ENCODE measurements at places on chromosomes 3 and 15. TPM values are rescaled to one million over a fixed set of nuclear protein-coding genes. Genes with fewer than 3 reads are reported as not detected.
A peak's percentile ranks its signal among the peaks of the same experiment; 100 is the strongest.

DNA sequence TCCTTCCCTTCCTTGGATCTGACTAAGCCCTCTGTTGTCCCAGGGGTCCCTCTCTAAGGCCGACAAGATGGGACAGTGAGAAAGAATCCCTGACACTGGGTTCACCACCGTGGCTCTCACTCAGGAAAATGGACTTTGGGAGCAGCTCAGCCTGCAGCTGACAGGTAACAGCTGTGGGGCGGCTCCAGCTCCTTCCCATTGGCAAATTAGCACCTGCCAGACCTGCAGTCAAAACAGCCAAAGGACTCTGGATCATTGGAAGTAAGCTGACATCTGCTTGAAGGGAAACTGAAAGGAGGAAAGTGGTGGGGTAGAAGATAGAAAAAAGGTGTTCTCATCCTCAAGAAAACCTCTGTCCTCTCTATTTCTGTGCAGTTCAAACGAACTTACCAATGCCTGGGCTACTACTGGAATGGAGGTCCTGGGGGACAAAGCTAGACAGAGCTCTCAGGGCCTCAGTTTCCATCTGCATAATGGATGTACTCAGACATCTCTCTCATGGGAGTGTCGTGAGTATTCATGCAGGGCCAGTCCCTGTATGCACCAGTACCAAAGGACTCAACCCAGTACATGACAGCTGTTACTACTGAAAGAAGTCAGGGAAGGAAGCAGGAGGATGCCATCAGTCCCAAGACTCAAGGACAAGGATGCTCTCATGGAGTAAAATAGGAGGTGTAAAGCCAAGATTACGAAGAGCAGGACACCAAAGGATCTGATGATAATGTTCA lies 53.6 kb upstream of the DCLK3 start:
- H3K27ac ChIP-seq, result no peak overlapping the region
- H3K36me3 ChIP-seq, result no peaks in the 10 kb centered on the region
- H3K4me1 ChIP-seq, result no peaks in the 10 kb centered on the region
- no peaks in the 10 kb centered on the region for H3K27me3 ChIP-seq

DNA sequence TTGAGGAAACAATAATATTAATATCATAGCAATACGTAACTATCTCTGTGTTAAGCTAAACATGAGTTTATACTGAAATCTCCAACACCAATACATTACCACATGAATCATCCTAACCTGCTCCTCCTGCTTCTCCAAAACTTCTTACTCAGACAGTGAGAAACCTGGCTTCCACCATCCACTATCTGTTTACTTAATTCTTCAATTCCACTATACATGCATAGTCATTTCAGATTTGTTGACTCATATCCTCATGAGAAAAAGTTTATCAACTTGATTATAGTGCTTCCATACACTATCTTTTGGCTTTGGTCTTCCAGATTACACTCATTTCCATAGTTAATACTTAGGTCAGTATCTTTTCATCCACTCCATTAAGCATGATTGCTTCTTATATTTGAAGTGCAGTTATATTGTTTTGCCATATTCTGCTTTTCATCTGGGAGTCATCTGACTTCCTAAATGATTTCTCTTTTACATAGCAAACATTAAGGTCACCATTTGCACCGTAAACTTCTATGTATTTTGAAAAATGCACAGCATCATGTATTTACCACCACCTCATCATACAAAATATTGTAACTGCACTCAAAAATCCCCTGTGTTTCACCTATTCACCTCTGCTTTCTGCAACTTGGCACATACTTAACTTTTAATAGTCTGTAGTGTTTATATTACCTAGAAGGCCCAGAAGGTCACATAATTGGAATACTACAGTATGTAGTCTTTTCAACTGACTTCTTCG lies 970.6 kb downstream of the DIPK2A start:
- no peak overlapping the region for H3K27ac ChIP-seq
- no peak for DNase-seq
- no peaks in the 10 kb centered on the region for H3K27me3 ChIP-seq
- H3K36me3 ChIP-seq, result no peaks in the 10 kb centered on the region
- H3K4me1 ChIP-seq, result no peaks in the 10 kb centered on the region
- H3K4me3 ChIP-seq, result no peak overlapping the region

DNA sequence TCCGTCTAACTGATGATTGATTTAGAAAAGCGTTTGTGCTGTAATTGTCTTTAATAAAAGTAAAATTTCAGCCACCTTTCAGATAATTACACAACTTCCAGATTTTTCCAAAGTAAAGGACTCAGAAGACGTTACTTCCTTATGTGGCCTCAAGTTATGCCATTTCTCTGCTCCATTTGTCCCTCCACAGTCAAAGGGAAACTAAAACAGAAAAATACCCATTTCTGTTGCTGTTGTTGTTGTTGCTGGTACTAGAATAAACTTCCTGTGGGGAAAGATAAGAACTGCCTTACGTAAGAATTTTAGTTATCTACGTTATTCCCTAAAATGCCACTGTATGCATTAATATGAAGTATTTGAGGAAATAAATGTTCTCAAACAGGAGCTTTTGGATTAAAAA lies 153.9 kb downstream of the P3H2 start:
- H3K27me3 ChIP-seq, result peaks cover 7% of the 10 kb centered on the region
- no peaks in the 10 kb centered on the region for H3K36me3 ChIP-seq
- DNase-seq, result no peak
- H3K4me1 ChIP-seq, result peaks cover 2% of the 10 kb centered on the region
- H3K27ac ChIP-seq, result no peak overlapping the region

- DNase-seq, result no peak
- no peaks in the 10 kb centered on the region for H3K4me1 ChIP-seq
- H3K36me3 ChIP-seq, result no peaks in the 10 kb centered on the region
- H3K4me3 ChIP-seq, result no peak overlapping the region
Measured at GRCh38 chr3:185763347-185764005, 61.4 kb downstream of the IGF2BP2 start.

DNA sequence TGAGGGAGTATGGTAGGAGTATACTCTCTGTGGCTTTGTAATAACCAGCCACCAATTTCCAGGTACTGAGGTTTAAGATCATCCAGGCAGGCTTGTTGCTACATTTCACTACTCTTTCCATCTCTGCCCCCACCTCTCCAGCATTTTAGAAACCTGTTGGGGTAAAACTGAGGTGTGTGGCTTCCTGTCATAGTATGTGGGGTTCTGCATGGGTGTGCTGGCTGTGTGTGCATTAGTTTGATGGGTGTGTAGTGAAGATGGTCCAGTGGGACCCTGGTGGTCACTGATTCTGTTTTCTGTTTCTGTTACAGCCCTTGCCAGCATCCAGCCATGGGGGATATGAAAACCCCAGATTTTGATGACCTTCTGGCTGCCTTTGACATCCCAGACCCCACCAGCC lies 34.0 kb downstream of the ZNF592 start:
- DNase-seq, result no peak
- peaks cover 47% of the 10 kb centered on the region for H3K4me1 ChIP-seq
- peak overlapping the region; percentile 31 for H3K27ac ChIP-seq
- no peaks in the 10 kb centered on the region for H3K27me3 ChIP-seq
- no peak overlapping the region for H3K4me3 ChIP-seq

MOBP gene
- total RNA-seq, result not detected

- DNase-seq, result no peak
- peaks cover 10% of the 10 kb centered on the region for H3K4me1 ChIP-seq
- H3K36me3 ChIP-seq, result no peaks in the 10 kb centered on the region
- peaks cover 45% of the 10 kb centered on the region for H3K27me3 ChIP-seq
Measured at GRCh38 chr3:139538733-139539132, 809 bp downstream of the RBP1 start.

DNA sequence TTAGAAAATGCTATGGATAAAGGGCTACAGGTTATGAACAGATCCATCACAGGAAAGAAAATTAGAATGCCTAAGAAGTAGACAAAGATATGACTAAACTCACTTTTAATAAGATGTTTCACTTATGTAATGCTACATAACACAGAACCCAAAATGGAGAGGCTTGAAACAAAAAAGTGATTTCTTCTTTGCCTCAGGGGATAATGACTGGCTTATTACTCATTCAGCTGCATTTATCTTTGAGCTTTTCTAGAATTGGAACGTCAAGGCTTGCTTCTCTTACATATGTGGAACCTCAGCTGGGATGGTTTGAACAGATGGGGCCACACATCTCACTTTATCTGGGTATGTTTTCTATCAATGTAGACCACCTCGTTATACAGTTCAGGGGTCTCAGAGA lies 120.6 kb upstream of the EPHA3 start:
- H3K4me1 ChIP-seq, result no peaks in the 10 kb centered on the region
- H3K36me3 ChIP-seq, result no peaks in the 10 kb centered on the region
- H3K27me3 ChIP-seq, result no peaks in the 10 kb centered on the region
- no peak overlapping the region for H3K27ac ChIP-seq
- DNase-seq, result no peak
- H3K4me3 ChIP-seq, result no peak overlapping the region

GRCh38 chr3:29324180-29324651 lies 43.3 kb downstream of the RBMS3 start:
- peaks cover 2% of the 10 kb centered on the region for H3K4me1 ChIP-seq
- H3K27me3 ChIP-seq, result no peaks in the 10 kb centered on the region
- no peak overlapping the region for H3K27ac ChIP-seq
- no peak for DNase-seq

GRCh38 chr15:59794229-59794886 lies 105.2 kb upstream of the BNIP2 start:
- H3K36me3 ChIP-seq, result no peaks in the 10 kb centered on the region
- peaks cover 48% of the 10 kb centered on the region for H3K4me1 ChIP-seq
- H3K4me3 ChIP-seq, result no peak overlapping the region
- H3K27ac ChIP-seq, result no peak overlapping the region

GRCh38 chr3:97613139-97613538 lies 151.4 kb upstream of the ARL6 start:
- no peak overlapping the region for H3K4me3 ChIP-seq
- H3K27ac ChIP-seq, result no peak overlapping the region
- DNase-seq, result no peak
- H3K4me1 ChIP-seq, result no peaks in the 10 kb centered on the region
- H3K36me3 ChIP-seq, result no peaks in the 10 kb centered on the region

ITIH1 gene
- total RNA-seq, result not detected

CHL1 gene
- not detected for total RNA-seq

DNA sequence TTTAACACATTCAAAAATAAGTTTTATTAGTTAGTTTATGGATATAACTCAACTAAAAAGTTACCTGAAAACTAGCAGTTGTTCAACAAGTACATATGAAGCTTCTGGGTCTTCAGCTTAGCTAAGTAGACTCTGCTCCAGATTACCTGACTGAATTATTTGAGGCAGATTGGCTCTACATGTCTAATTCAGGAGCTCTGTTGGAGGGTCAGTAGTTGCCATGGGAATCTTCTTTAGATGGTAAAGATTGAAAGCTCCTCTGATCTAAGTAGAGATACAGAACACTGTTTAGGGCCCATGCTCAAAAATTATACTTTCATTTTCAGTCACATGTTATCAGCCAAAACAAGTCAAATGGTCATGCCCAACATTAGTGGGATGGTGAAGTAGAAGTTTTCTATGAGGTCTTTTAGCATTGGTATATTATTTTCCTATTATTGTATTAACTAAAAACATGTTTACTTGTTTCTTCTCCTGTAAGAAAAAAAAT lies 1476.9 kb downstream of the OTOL1 start:
- no peak overlapping the region for H3K4me3 ChIP-seq
- no peaks in the 10 kb centered on the region for H3K36me3 ChIP-seq
- H3K27me3 ChIP-seq, result no peaks in the 10 kb centered on the region
- H3K4me1 ChIP-seq, result no peaks in the 10 kb centered on the region
- no peak for DNase-seq

DNA sequence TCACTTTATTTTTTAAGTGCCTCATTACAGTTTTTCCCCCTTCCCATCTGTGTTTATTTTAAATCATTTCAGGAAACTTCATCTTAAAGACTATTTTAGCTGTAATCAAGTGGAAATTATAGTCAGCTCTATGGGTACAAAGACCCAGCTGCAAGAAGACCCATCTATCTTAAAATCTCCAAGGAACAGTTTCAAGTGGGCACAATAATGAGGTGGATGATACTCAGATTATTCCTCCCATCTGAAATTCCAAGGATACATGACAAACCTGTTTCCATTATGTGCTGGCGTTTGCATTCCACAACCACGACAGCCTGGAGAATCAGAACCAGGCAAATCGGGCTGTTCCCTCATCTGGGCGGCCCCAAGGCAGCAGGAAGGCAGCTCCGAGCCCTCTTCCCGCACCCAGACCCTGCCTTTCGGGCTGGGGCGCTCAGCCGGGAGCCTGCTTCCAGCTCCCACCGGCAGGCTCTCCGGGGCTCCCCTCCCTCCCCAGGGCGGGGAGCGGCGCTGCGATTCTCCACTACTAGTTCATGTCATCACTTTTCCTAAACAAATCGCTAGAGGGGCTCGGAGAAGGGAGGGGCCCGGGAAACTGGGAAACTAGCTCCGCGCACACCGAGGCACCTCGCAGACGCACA lies at the start of gene MGLL:
MGLL (minus strand) TSS at position 475 of the 641 bp plus-strand sequence; CDS start at position 278, 197 bp downstream.
- no peak for DNase-seq
- H3K36me3 ChIP-seq, result no peaks in the 10 kb centered on the region
- H3K27ac ChIP-seq, result no peak within 1 kb of the TSS
- peaks cover 3% of the 10 kb centered on the region for H3K4me1 ChIP-seq

GRCh38 chr15:82292271-82292670 lies 29.7 kb downstream of the SAXO2 start:
- DNase-seq, result no peak
- H3K4me3 ChIP-seq, result no peak overlapping the region
- H3K27ac ChIP-seq, result no peak overlapping the region
- H3K4me1 ChIP-seq, result peaks cover 11% of the 10 kb centered on the region

DNA sequence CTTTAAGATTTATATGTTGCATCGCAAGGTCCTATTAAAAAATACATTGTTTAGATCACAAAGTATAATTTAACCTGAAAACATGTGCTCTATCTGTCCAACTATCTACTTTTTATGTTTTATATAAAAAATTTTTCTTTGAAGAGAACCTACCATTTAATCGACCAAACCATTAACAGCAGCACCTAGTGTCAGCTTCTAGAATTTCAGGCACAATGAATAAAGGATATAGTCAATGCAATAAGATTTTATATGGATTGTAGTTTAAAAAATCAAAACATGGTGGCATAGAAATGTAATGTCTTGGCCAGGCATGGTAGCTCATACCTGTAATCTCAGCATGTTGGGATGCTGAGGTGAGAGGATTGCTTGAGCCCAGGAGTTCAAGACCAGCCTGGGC lies 313.7 kb downstream of the GAP43 start:
- no peak for DNase-seq
- no peak overlapping the region for H3K4me3 ChIP-seq
- H3K36me3 ChIP-seq, result no peaks in the 10 kb centered on the region

- H3K27me3 ChIP-seq, result no peaks in the 10 kb centered on the region
- peaks cover 13% of the 10 kb centered on the region for H3K36me3 ChIP-seq
- H3K4me1 ChIP-seq, result no peaks in the 10 kb centered on the region
- H3K27ac ChIP-seq, result no peak overlapping the region
- DNase-seq, result no peak
- H3K4me3 ChIP-seq, result no peak overlapping the region
Measured at GRCh38 chr15:57253082-57253481, 123.2 kb upstream of the CGNL1 start.
